Peyer's patch (tissue), 4 donors: ENCODE measurements at places on chromosomes 2 and 18. TPM values are rescaled to one million over a fixed set of nuclear protein-coding genes. Genes with fewer than 3 reads are reported as not detected.

The TWIST2 gene
- 1.4 TPM for total RNA-seq

GRCh38 chr2:226791056-226791486 is 8.5 kb downstream of the IRS1 start:
- H3K4me3 ChIP-seq, result peak overlapping the region; percentile 94
- DNase-seq, result peak; percentile 84
- peak overlapping the region; percentile 90 for H3K27ac ChIP-seq
- no peaks in the 10 kb centered on the region for H3K27me3 ChIP-seq
- no peaks in the 10 kb centered on the region for H3K4me1 ChIP-seq

DNA sequence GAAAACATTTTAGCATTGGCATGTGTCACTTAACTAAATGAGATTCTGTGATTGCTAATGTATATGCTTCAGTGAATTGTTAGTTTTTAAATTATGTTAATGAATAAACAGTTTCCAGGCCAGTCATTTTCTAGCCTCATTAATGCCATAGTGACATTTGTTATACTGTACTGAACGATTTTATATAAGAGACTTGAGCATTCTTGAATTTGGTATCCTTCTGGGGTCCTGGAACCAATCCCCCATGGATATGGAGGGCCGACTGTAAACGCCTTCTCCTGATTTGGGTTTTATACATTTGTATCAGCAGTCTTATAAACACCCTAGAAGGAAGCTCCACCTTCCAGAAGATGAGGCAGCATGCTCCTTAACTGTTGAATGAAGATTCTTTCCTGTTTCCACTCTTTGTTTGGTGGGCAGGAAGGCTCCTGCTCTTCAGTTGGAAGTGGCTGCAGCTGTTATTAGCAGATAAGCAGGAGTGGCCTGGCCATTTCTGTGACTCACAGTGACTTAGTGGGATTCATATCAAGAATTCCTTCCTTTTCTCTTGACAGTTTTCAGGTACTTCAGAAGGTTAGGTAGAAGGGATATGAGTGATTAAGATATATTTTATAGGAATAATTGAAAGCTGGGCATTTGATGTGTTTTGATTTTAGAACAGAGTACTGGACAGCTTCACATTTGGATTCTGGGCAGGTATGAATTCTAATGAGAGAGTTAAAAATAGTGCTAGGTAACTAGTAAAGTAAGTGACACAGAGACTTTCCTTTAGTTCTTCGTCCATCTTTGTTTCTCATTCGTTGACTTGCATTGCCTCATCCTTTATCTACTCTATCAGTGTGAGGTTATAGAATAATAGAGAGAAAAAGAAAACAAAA is 124.9 kb downstream of the PLCL1 start:
- H3K36me3 ChIP-seq, result no peaks in the 10 kb centered on the region
- H3K4me3 ChIP-seq, result no peak overlapping the region
- H3K27me3 ChIP-seq, result no peaks in the 10 kb centered on the region
- no peak overlapping the region for H3K27ac ChIP-seq
- no peak for DNase-seq

DNA sequence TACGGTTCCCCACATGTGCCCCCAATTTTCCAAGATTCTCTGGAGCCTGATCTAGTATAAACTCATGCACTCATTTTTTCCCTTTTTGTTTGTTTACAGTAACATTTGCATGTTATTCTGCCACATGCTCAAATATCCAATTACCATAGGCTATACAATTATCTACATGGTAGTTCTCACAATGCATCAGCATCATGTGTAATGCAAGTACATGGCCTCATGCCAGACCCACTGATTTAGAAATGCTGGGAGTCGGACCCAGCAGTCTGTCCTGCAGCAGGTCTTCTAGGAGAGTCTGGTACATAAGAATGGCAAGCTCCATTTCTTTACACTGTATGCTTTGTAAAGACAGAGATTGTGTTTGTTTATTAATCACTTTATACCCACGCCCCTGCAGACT is 107.7 kb downstream of the CBLN2 start:
- H3K27me3 ChIP-seq, result no peaks in the 10 kb centered on the region
- H3K27ac ChIP-seq, result no peak overlapping the region
- H3K4me3 ChIP-seq, result no peak overlapping the region
- no peaks in the 10 kb centered on the region for H3K36me3 ChIP-seq

- no peak for DNase-seq
- no peaks in the 10 kb centered on the region for H3K4me1 ChIP-seq
- H3K27me3 ChIP-seq, result no peaks in the 10 kb centered on the region
These were observed 91.7 kb upstream of the RMDN2 start for GRCh38 chr2:37833423-37833822.

DNA sequence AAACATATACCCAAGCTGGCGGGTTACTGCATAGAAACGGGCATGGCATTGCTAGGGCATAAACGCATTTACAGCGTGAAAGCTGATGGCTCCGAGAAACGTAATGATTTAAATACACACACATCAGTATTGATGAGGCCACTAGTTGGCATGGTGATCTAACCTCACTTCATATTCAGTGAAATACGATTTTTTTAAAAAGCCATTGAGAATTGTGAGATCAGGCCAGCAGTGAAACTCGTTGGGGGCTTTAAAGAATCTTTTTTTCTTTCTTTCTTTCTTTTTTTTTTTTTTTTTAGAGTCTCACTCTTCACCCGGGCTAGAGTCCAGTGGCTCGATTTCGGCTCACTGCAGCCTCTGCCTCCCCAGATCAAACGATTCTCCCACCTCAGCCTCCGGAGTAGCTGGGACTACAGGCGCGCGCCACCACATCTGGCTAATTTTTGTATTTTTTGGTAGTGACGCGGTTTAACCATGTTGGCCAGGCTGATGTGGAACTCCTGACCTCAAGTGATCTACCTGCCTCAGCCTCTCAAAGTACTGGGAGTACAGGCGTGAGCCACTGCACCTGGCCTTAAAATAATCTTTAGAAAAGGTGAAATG is 2.4 kb upstream of the SMAD7 start:
- H3K36me3 ChIP-seq, result no peaks in the 10 kb centered on the region
- peaks cover 4% of the 10 kb centered on the region for H3K4me1 ChIP-seq
- no peak for DNase-seq

The CHAC2 gene
- total RNA-seq, result 3.2 TPM

DNA sequence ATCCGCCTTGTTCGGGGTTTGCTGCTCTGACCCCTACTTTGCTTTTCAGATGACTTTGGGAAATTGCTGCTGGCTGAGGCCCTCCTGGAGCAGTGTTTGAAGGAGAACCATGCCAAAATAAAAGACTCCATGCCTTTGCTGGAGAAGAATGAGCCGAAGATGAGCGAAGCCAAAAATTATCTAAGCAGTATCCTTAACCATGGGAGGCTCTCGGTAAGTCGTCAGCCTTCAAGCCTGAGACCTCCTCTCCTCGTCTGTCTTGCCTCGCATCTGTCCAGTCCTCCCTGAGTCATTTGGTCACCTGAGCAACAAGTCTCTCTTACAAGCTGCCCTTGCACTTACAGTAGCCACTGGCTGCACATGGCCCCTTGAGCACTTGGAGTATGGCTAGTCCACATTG is 34.7 kb upstream of the MCFD2 start:
- DNase-seq, result no peak
- H3K27me3 ChIP-seq, result no peaks in the 10 kb centered on the region
- H3K4me1 ChIP-seq, result peaks cover 4% of the 10 kb centered on the region
- H3K4me3 ChIP-seq, result no peak overlapping the region

DNA sequence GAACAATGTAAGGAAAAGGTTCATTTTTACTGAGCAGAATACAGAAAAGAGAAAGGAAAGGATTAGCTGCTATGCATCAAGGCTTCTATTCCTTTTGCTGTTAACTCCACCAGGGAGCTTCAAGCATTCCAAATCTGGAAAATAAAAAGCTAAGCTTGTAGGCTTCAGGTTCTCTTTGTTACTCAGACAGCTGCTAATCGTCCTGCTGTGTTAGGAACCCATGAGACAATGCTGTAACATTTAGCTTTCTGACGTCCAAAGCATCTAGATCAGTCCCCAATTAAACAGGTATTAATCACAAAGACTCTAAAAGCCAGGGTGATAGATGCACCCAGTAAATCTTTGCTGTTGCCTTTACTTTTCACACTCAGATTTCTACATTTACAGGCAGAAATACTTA is 103.8 kb downstream of the EPHA4 start:
- no peak overlapping the region for H3K27ac ChIP-seq
- no peaks in the 10 kb centered on the region for H3K4me1 ChIP-seq
- DNase-seq, result no peak
- no peaks in the 10 kb centered on the region for H3K36me3 ChIP-seq

- H3K4me3 ChIP-seq, result no peak overlapping the region
- no peaks in the 10 kb centered on the region for H3K36me3 ChIP-seq
- no peak overlapping the region for H3K27ac ChIP-seq
- no peaks in the 10 kb centered on the region for H3K4me1 ChIP-seq
- no peak for DNase-seq
- no peaks in the 10 kb centered on the region for H3K27me3 ChIP-seq
These were observed 31.7 kb downstream of the LRP2 start for GRCh38 chr2:169330555-169331198.
